ENCODE measurements at places on chromosomes 4 and X.

- DNase-seq = no peak
These were observed 35.3 kb upstream of the VSIG4 start for GRCh38 chrX:66074920-66075879.

GRCh38 chrX:2577844-2578466 lies 77.2 kb upstream of the DHRSX start:
- no peak for DNase-seq

GRCh38 chrX:128634754-128635153 lies 582.6 kb upstream of the ACTRT1 start:
- DNase-seq = no peak

GRCh38 chrX:54246866-54247265 lies 63.8 kb upstream of the FAM120C start:
- DNase-seq = no peak

DNA sequence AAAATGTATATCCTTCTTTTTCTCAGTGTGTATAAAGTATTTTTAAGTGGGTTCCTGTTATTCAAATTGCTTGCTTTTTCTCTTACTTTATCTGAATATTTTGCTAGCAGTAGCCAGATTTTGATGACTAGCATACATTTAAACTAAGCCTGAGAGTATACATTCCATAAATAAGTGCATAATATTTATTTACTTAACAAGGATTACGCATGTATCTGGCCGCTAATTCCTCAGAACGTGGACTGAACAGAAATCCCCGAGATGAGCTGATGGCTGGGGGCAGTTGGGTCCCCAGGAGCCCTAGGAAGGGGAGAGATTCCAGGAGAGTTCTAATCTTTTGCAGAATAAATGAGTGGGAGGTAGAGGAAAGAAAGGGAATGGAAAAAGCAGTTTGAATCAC lies 91.0 kb downstream of the PHOX2B start:
- no peak for DNase-seq

DNA sequence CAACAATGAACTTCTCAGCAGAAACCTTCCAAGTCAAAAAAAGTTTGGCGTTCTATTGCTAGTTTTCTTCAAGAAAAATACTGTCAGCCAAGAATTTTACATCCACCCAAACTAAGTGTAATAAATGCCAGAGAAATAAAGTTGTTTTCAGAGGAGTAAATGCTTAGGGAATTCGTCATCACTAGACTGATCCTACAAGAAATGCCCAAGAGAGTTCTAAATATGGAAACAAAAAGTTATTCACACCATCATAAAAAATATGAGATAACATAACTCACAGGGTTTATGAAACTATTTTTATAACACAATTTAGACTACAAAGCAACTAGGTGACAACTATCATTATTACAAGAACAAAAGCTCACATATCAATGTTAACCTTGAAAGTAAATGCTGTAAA lies 259.5 kb upstream of the GABRA2 start:
- no peak for DNase-seq

DNA sequence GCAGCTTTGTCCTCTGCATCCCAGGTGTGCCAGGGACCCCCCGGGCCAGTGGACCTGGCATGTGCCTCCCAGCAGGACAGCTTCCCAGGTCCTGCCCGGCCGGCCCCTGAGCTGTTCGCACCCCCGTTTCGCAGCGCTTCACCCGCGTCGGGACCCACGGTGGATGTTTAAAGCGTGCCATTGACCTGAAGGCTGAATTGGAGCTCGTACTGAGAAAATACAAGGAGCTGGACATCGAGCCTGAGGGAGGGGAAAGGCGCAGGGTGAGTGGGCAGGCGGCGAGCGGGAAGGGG lies 7.9 kb downstream of the UVSSA start:
- no peak for DNase-seq

GRCh38 chr4:130603043-130603442 lies 1507.1 kb downstream of the C4orf33 start:
- peak; percentile 4 for DNase-seq

- DNase-seq = no peak
These were observed 24.7 kb downstream of the RPL9 start for GRCh38 chr4:39433878-39434492.

- DNase-seq = no peak
These were observed 131.7 kb downstream of the SPCS3 start for GRCh38 chr4:176451443-176451842.

DNA sequence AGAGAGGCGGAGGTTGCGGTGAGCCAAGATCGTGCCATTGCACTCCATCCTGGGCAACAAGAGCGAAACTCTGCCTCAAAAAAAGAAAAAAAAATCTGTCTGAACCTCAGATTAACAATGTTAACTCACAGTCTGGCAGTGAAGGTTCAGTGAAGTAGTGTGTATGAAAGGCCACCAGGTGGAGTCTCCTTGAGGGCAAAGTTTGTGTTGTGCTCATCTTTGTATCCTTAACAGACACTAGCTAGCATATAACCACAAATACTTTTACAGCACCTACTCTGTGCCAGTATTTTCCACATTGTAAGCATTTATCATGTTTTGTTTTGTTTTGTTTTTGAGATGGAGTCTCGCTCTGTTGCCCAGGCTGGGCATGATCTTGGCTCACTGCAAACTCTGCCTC lies 46.0 kb upstream of the MGST2 start:
- DNase-seq = peak; percentile 62

- DNase-seq = no peak
These were observed 89.8 kb upstream of the ETNPPL start for GRCh38 chr4:108852691-108853090.

- no peak for DNase-seq
These were observed 165.6 kb downstream of the ATP10D start for GRCh38 chr4:47650584-47651130.

DNA sequence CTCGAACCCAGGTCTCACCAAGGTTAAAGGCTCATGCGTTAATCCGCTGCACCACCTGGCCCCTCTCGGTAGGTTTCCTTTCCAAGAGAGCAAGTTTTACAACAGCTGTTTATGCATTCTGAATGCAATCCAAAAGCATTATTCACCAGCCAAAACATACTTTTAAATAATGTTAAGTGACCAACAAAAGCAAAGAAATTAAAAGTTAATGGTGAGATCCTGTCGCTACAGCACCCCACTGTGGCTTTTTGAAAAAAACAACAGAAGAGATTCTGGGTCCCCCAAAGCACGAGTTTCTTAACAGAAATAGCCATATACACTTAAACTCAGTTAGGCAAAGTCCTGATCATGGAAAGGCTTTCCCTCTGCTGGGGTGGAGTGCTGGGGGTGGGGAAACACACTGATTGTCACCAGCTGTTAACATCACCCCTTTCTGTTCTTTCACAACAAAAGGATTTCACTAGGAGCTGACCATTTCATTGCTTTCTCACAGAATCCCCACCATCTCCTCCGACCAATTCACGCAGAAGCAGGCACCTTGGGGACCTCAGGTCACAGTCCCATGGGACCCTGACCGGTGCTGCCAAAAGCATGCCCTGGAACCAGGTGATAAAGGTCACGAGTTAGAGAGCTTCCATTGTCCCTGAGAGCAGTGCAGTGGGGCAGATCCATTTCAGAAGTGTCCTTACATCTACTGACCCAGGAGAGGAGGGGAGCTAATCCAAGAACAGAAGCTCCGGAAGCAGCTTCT lies 51.2 kb downstream of the ZNF827 start:
- DNase-seq = no peak

All from SK-MEL-5 (cell line).